WTC11 (cell line): ENCODE measurements at places on chromosomes 1 and 21.
A peak's percentile ranks its signal among the peaks of the same experiment; 100 is the strongest.

GRCh38 chr1:193437785-193438184, 251.4 kb upstream of the B3GALT2 start:
- DNase-seq: no peak

DNA sequence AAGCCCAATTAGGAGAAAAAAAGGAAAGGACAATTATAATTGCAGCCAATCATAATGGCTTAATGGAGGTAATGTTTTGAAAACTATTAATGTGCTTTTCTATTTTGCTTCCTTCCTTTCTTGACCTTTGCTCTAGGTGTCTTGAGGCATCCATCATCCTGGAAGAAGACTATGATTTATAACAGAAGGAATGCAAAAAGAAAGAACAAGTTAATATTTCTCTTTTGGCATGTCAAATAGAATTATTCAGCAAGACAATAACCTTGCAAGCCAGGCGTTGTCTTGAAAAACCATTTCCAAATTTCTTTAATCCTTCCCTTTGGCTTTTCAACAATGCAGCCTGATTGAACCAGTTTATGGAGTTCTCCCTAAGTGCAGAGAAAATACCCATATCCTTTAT, 107.7 kb upstream of the USP24 start:
- no peak for DNase-seq

GRCh38 chr1:230025686-230026085, 41.4 kb upstream of the GALNT2 start:
- DNase-seq: no peak

GRCh38 chr1:206590025-206590758, 22.1 kb downstream of the EIF2D start:
- peak; percentile 34 for DNase-seq

- DNase-seq: no peak
Observed at GRCh38 chr1:168391851-168392681, 111.4 kb downstream of the TBX19 start.

- DNase-seq: no peak
Observed at GRCh38 chr1:205980237-205980870, 22.8 kb downstream of the RAB7B start.

GRCh38 chr1:26984291-26984690, 9.2 kb upstream of the TRNP1 start:
- DNase-seq: no peak

- peak; percentile 72 for DNase-seq
Observed at GRCh38 chr1:156444407-156445001, 56.1 kb downstream of the MEF2D start.

- peak; percentile 68 for DNase-seq
Observed at GRCh38 chr1:24558902-24559791, 3.3 kb downstream of the NCMAP start.

GRCh38 chr21:33747420-33747819, 105.1 kb downstream of the ITSN1 start:
- DNase-seq: no peak

DNA sequence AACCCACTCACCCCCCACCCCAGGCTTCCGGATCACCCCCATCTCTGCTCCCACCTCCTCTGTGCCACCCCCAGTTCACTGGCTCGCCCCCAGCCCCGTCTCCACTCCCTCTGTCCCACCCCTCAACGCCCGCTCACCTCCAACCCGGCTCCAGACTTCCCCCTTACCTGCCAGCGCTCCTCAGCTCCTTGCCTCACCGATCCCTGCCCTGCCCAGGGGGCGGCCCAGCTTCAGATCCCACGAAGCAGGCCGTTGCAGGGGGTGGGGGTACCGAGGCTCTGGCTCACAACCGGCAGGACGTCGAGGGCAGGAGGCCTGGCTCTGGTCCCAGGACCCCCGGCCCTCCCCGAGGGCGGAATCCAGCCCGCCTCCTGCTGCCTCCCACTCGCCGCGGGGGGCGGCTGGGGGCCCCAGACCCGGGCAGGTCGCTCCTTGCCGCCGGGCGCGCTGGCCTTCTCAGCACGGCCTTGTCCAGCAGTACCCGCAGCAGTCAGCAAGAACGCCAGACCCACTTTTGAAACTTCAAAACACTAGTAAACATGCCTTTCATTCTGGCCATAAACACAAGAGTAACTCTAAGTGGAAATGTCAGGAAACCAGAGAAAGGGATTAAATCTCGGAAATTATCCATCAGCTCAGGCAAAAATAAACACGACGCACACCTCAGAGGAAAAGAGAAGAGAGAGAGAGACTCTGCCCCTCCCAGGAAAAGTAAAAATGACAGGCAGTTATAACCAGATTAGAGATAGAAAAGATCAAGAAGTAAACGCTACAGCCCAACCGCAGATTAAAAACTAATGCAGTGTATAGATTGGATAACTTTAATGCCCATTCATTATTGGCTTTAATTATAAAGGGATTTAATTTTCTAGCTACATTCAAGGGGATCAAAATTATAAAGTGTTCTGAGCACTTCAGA, 1.0 kb upstream of the FAM89A start:
- DNase-seq: no peak

DNA sequence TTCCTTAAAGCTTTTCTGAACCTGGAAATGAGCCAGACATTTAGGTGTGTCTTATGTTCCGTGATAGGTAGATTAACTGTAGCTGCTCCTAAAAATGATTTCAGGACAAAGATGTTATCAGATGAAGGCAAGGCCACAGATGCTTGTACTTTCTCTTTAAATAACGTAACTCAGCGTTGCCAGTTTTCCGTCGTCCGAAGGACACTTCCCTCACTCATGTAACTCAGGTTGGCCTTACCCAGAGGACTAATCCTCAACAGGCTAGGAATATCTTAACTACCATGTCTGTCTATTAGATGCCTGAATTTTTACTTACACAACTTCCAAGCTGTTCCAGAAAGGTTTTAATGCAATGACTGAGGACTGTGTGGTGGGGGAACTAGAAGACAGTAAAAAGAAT, 35.4 kb upstream of the FAM89A start:
- no peak for DNase-seq

DNA sequence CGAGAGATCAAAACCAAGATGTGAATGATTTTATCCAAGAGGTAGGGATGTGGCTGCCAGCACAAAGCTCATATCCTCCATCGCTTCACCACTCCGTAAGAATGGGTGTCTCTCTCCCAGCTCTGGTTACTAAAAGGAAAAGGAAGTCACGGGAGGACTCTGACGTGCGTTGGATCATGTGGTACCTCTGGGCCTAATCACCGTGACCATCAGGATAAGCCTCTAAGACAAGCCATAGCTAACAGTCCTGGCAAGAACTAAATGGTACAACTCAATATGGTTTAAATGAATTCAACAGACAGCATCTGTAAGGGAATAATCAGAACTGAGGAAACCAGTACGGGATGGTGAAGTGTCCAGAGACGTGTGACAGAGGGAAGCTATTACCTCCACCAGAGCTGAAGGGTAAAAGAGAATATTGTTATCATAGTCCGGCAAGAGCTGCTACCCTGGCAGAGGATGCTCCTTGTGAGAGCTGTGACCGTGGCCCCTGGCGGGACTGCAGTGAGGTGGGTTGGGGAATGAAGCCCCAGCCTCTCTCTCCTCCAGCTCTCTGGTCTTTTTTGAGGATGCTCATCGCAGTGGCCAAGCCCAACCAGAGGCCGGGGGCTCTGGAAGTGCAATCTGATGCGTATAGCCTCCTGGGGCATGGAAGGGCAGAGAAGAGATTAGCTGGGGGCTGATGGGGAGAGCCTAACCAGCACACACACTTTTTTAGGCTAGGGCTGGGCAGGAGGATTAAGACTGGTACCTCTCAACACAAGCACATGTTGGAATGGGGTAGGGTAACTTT, 54.2 kb downstream of the KIAA1614 start:
- DNase-seq: no peak

DNA sequence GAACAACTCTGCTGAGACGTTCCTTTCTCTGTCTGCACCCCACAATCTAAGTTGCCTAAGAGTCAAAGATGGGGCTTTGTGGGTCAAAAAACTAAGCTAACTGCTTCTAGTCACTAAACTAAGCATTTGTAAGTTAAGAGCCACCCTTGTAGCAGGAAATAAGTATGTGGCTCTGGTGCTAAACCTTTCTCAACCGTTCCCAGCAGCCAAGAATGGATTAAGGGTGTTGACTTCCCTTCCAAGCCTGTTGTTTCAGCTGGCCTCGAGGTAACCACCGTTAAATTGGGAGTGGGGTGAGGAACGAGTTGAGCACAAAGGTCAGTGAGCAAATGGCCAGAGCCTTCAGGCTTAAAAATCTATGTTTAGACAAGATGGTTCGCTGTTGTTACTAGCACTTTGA, 169.1 kb downstream of the TRIM33 start:
- no peak for DNase-seq

GRCh38 chr21:30818837-30819610, 6.0 kb upstream of the KRTAP8-1 start:
- no peak for DNase-seq

- no peak for DNase-seq
Observed at GRCh38 chr1:161267321-161267720, 8.8 kb downstream of the PCP4L1 start.

DNA sequence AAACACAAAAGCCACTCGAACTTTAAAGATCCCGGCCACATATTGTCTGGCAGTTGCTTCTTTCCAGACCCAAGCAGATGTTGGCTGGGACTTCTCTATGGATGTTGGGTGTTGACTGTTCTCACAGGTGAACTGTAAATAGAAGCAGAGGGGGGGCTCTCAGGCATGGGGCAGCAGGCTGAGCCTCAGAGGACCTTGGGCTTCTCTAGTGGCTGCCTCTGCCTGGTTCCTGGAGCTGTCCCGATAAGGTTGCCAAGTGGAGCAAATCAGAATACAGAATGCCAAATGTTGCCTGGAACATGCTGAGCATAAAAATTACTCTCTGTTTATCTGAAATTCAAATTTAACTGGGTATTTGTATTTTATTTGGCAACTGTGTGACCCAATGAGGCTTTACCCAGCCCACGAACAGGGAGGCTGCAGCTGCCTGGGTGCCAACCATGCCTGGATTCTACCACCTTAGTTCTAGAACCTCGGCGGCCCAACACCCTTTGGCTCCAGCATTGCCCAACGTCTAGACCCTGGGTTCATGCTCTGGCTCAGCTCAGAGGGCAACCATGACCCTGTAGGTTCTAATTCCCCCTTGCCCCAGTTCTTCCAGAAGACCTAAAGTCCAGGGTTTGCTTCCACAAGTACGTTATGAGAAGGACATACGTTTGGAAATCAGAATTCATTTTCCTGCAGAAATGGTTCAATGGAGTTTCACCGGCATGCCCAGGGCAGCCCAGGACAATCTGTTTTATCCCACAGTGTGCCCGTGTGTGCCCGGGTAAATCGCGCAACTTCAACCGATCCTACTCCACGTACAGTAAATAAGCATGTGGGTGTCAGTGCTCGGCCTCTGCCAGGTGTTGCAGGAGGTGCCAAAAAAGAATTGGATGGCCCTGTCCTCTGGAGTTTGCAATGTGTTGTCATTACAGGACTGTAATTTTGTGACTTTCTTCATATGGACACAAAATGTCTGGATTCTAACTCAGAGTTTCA, 5.4 kb upstream of the SLC45A1 start:
- no peak for DNase-seq

GRCh38 chr1:94734963-94735901, 84.9 kb upstream of the SLC44A3 start:
- peak; percentile 33 for DNase-seq

DNA sequence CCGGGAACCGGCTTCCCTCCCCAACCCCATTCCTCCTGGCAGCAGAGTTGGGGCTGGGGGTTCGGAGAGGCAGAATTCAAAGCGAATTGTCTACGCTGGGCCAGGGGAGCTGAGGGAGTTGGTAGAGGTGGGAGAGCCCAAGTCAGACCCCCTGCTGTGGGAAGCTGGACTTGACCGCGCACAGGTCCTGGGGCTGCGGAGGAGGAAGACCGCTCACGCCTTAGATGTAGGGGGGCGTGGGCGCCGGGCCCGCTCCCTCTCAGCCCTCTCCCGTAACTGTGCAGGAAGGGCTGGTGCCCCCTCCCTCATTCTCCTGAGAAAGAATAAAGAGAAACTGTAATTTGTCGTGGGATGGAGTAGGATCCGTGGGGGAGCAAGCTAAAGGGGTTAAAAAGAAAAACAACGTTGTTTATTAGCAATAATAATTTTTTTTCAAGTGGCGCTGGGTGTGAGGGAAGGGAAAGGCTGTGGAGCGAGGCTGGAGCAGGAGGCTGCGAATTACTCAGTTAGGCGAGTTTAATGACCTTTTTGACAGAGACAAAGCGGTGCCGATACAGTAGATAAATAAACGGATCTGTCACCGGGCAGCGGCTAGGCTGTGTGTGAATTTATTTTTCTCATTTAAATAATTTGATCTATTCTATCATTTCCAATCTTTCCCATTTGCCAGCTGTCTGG, 838 bp upstream of the GRIK3 start:
- peak; percentile 59 for DNase-seq

DNA sequence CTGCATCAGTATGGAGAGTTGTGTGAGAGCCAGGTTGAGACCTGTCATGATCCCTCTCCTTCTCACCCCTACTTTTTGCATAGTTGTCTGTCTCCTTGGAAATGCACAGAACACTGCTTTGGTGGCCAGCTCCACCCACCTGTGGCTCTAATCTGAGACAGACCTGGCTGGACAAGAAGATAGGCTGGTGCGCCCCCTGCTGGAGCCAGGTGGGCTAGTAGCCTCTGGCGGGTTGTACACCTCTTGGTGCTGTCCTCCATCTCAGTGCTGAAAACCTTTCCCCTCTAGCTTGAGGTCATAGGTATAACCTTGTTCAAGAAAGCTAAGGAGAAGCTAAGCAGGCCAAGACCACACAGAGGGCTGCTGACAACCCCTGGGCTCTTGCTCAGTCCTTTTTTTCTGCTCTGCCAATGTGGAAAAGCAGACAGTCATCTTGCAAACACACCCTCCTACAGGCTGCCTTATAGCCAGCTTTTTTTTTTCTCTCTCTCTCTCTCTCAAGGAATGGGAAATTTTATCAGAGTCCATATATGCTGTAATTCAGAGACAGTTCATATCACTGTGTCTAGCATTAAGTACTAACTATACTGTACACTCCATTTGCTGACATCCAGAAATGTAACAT, 58.8 kb upstream of the SPATA6 start:
- DNase-seq: peak; percentile 98

GRCh38 chr1:229863651-229864545, 203.1 kb upstream of the GALNT2 start:
- DNase-seq: no peak

- DNase-seq: no peak
Observed at GRCh38 chr1:10516925-10517676, 42.4 kb downstream of the PEX14 start.

DNA sequence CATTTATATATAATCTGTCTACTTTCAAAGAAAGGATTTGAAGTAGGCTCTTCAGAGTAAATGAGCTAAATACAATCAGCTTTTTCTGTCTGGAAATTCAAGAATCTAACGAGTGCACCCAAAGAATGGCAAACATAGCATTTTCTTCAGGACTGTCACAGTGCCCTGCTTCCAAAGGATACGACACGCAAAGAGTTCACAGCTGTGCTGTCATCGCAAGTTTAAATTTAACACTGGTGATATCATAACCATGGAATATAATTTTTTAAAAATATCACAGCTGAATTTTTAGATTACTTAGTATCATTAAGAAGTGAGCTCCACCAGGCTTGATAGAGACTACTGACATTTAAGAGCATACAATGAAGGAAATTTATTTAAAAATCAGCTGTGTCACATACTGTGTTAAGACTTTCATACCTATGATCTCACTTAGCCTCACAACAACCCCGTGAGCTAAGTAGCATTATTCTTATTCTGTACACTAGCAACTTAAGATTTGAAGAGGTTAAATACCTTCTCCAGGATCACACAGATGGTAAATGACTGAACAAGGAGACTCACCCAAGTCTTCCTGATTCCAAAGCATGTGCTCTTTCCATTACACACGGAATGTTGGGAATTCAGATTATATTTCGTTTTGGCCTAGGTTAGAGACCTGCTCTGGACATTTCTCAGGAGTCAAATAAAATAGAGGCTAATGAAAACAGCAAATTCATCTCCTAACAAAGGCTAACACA, 46.2 kb upstream of the PRRX1 start:
- no peak for DNase-seq

GRCh38 chr21:41438425-41439113, 12.5 kb downstream of the MX1 start:
- DNase-seq: no peak
